Bone marrow (tissue), 2 donors: ENCODE measurements at places on chromosomes 2 and 18.

- no peak for DNase-seq
These were observed 340.3 kb downstream of the PLCL1 start for GRCh38 chr2:198144660-198145059.

GRCh38 chr2:230921806-230922595 is 3.0 kb downstream of the GPR55 start:
- DNase-seq: no peak

DNA sequence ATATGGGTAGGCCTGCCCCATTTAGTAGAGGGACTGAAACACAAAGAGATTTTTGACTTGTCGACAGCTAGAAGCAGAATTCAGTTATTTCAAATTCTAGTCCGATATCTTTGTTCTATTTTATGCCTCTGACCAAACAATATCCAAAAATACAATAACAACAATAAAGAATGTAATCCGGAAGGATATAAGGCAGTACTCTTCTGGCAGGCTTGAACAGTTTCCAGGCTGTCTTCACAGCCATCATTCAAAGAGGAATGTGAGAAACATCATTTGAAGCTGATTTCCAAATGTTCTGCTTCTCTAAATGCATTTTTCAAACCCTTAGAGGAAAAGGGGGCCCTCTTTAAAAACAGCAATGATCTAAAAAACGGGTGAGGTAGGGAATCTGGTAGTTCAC is 36.7 kb upstream of the SPTBN1 start:
- DNase-seq: no peak

- DNase-seq: no peak
These were observed 40.3 kb upstream of the PKDCC start for GRCh38 chr2:42007551-42007950.

DNA sequence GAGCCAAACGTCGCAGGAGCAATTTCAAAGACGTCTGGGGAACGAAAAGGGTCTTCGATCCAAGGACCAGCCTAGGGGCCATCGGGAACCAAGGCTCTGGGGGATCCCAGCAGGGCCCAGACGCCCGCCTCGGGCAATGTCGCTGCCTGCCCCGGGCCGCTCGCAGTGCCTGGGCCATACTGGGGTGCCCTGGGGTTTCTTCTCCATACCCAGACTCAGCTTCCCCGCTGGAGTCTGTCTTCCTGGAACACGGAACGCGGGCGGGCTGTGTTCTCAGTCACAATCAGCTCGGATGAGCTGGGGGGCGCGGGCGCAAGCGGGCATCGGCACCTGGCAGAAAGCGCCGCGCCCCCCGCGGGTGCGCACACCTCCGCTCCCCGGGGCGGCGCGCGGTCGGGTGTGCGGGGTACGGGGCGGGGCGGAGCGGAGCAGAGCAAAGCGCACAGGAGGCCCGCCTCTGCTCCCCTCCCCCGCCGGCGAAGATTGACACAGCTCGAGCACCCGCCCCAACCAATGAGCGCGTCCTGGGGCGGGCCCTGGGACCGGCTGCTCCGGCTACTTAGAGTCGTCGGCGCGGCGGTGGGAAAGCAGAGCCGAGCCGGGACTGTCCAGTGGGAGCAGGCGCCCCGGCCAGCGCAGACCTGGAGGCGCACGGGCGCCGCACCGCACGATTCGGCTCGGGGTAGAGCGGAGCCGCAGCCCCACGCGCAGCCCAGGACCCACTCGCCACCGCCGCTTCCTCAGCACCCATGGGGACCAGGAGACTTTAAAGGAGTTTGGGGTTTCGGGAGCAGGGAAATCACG is at the start of gene LRATD1:
Gene LRATD1, plus strand, starts transcription at position 585 of the 804 bp plus-strand sequence. CDS start 1,263 bp downstream, outside the sequence.
- DNase-seq: no peak

DNA sequence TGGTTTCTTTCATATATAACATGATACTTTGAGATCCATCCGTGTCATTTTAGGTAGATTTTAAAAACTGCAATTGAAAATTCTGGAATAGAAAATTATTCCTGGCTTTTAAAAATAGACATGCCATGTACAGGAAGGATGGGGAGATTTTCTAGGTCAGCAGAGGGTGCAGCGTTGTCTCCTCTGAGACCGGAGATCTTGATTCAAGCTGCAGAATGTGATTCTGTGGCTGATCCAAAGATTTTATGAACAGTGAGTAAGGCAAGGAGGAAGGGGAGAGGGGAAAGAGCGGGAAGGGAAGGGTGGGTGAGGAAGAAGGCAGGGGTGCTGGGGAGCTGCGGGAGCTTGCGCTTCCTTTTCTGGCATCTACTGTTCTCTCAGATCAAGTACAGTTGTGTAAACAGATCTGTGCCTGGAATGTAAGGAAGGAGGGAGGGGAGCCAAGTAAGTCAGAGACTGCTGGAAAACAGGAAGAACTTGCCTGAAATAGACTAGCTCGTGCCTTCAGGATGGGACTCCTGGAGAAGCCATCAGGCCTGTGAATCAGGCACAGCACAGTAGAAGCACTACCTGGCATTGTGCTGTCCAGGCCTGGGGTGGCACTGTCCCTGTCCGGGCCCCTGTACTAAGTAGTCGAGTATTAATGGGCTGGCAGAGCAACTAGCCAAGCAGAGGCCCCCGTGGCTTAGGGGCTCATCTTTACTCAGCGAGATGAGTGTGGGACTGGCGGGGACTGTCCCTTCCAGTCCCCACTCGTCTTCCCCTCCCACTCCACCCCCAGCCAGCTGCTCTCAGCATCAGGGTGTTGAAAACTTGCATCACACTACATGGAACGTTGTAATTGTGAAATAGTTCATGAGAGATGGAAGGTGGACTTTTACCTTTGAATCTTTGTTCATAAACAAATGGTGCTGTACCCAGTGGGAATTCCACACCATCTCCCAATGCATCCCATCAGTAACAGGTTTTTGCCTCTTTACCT is 163.5 kb downstream of the UXS1 start:
- DNase-seq: no peak

DNA sequence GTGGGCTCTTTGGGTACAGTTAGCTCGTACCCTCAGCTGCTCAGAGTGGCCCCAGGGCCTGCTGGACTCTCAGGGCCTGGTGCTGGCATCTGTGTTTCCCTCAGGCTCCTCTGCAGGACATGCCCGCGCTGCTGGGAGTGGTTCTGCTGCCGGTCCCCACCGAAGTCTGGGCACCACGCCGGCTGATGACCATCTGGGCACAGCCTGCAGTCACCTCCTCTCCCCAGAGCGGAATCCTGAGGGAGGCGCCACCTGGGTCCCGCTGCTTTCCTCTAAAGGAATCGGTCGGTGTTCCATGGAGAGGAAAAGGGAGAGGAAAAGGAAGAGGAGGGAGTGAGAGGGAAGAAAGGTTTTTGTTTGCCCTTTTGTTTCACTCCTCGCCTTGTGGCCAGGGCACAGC is 43.6 kb downstream of the MC2R start:
- DNase-seq: no peak

GRCh38 chr2:20452551-20452950 is 5.7 kb downstream of the RHOB start:
- DNase-seq: no peak
